ENCODE measurements at places on chromosomes 4 and X.
A peak's percentile ranks its signal among the peaks of the same experiment; 100 is the strongest.

DNA sequence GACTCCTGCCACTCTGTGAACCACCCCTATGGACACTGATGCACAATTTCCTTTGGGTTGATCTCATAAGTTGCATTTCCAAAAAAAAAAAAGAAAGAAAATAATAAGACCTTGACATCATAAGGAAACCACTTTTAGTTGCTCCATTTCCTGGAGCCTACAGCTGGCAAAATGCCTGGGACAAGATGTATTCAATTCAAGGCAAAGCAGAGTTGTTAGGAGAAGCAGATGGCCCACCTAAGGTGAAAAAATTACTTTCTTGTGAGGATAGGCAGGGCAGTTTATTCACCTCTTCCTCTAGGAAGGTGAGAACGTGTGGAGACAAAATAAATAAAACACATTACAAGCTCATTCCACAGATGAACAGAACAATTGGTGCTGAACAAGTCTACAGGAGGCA, 14.1 kb upstream of the SCRG1 start:
- DNase-seq, result no peak

GRCh38 chrX:134743091-134743490, 84.8 kb upstream of the PLAC1 start:
- DNase-seq, result no peak

DNA sequence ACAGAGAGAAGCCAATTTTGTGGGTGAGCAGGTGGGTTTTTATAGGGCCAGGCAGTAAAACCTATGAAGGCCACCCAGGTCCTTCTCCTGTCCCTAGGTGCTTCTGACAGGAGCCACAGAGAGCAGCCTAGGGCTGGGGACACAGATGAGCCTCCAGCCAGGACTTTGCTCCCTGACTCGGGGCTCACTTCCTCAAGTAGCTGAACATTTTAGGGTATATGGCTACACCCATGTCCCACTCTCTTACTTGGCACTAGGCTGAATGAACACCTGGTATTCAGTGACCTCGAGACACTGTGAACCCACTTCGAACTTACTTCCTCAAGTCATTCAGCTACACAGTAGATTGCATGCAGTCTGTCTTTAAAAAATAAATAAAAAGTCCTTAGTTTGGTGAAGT, 217.3 kb downstream of the MID1IP1 start:
- DNase-seq, result no peak

- no peak for DNase-seq
These were observed 39.7 kb downstream of the ANAPC10 start for GRCh38 chr4:145058256-145058655.

GRCh38 chrX:71285929-71286328, 2.5 kb downstream of the NONO start:
- DNase-seq, result no peak

GRCh38 chr4:80077639-80078038, 4.6 kb upstream of the ANTXR2 start:
- no peak for DNase-seq

DNA sequence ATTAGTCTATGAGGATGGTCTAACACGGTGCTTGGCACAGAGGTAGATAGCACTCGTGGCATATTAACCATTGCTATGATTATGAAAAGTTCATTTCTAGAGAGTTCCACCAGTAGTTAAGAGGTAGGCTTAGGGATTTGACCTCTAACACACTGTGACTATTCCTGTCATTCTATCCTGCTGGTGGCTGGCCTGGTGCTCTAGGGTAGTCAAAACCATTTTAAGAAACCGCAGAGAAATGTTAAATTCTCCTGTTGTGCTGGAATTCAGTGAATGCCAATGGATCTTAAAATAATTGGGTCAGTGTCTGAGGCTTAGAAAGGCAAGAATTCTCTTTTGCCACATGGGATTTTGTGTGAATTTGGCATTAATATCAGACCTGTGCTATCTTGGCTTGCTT, 53.9 kb downstream of the VGLL1 start:
- no peak for DNase-seq

GRCh38 chr4:41258783-41259182, 2.1 kb downstream of the UCHL1 start:
- no peak for DNase-seq

DNA sequence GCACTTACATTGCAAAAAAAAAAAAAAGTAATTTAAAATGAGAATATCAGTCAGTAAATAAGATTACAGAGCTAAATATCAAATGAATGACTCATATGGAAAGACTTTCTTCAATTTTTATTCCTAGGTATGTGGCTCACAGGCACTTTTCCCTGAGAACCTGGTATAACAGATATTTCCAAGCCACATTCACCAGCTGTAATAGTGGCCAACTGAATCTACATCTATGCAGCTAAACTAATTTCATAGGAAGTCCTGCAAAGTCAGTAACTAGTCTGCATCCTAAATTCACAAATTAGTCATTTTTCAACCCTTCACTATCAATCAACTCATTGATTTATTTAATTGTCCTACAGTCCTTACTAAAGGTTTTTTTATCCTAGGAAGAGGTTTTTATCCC, 5.6 kb downstream of the PDE5A start:
- no peak for DNase-seq

DNA sequence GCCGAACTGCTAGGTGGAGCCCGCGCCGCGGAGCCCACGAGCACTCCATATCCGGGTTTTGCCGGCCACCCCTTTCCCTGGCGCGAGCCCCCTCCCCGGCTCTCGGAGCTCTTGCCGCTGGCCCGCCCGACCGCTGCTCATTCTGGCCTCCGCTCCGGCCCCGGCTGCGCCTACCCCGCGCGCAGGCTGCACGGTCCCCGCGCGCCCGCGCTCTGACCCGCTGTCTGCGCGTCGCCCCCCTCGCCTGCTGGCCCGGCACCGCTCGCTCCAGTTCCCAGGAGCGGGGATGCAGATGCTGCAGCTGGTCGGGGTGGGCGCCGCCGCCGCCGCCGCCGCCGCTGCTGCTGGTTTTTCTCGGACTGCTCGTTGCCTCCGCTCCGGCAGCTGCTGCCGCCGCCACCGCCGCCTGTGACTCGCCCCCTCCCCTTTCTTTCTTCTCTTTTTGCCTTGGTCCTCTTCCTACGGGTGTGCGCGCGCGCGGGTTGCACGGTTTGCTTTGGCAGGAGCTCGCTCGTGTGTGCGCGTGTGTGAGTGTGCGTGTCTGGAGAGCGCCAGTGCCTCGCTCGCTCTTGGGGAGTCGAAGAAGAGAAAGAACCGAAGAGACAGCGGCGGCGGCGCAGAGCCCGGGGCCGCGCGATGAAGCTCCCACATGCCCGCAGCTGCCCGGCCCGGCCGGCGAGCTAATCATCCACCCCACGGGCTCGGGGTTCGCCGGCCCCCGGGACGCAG, at the start of gene ADGRL3:
ADGRL3 (plus strand) TSS at position 140 of the 729 bp plus-strand sequence.
- DNase-seq, result no peak

DNA sequence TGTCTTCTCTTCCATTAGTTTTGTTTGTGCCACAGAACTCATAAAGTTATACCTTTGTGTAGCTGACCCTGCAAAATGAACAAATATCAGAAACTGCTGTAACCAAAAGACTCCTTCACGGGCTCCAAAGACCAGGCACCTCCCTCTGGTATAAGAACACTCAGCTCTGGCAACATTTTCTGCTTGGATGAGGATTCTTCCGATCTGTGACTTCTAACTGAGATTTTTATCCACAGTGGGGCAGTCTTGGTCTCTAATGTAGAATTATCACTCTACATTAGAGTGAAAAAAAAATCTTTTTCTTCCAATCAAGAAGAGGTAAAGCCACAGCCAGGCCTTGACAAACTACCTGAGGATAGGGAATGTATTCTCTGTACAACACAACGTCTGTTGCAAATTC, 38.5 kb upstream of the PRSS48 start:
- DNase-seq, result no peak

GRCh38 chr4:93646233-93646930, 182.2 kb upstream of the ATOH1 start:
- DNase-seq, result no peak

DNA sequence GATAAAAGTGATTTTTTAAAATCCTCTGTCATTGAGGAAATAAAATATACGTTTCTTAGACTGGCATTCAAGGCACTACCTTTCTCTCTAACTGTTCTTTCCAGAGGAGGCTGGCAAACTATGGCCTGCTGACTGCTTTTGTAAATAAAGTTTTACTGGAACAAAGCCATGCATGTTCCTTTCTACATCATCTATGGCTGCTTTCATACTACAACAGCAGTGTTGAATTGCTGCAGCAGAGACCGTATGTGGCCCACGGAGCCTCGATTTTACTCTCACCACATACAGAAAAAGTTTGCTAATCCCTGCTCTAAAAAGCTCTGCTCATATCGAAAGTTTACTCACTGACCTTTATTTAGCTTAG, 20.2 kb downstream of the SETD7 start:
- no peak for DNase-seq

GRCh38 chrX:46912603-46913491, 626 bp downstream of the JADE3 start:
- DNase-seq, result peak; percentile 4

DNA sequence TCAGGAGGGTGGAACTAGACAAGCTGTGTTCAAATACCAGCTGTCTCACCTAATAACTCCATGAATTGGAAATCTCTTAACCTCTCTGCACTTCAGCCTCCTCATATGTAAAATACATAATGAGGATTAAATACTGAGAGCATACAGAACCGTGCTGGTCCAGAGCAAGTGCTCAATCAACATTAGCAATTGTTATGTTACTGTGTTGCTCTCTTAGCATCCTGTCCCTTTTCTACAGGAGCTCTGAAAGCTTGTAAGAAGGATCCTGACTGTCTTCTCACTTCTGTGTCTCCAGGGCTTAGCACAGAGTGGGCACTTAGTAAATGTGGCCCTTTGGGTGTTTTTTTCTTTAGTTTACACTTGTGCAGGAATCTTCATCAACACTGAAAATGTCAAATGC, 1456.1 kb upstream of the IGFBP7 start:
- no peak for DNase-seq

GRCh38 chrX:74242050-74242449, 61.9 kb upstream of the ZCCHC13 start:
- DNase-seq, result no peak

- no peak for DNase-seq
These were observed 172.0 kb upstream of the GLRA2 start for GRCh38 chrX:14357314-14357713.

DNA sequence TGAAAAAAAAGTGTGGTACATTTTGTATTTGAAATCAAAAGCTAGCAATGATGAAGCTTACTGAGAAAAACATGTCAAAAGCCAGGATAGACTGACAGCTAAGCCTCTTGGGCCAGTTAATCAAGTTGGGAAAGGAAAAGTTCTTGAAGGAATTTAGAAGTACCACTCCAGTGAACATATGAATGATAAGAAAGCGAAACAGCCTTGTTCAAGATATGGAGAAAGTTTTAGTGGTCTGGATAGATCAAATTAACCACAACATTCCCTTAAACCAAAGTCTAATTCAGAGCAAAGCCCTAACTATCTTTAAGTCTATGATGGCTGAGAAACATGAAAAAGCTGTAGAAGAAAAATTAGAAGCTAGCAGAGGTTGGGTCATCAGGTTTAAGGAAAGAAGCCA, 268.3 kb downstream of the PDHA2 start:
- DNase-seq, result no peak

GRCh38 chr4:21113496-21114223, 413.4 kb downstream of the PACRGL start:
- DNase-seq, result no peak

- no peak for DNase-seq
These were observed 152.6 kb upstream of the VEGFC start for GRCh38 chr4:176945334-176945733.

DNA sequence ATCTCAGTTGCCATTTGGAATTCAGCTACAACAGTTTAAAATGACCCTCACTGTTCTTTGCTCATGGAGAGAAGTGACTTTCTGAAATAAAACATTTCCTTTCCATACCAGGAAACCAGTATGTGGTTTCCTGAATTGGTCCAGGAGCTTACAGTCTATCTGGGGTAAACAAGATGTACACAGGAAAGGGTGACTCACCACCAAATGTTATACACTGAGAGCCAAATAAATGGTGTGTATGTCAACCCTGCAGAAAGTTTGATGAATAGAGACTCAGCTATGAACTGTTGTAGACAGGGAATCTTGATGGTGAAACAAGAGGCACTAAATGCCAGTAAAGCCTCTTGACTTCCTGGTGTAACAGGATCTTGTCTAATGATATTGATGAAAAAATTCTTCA, 100.4 kb downstream of the HS6ST2 start:
- DNase-seq, result no peak

- no peak for DNase-seq
These were observed 43.9 kb downstream of the CLNK start for GRCh38 chr4:10640561-10641201.

- no peak for DNase-seq
These were observed 70.2 kb upstream of the BRWD3 start for GRCh38 chrX:80879916-80880315.

DNA sequence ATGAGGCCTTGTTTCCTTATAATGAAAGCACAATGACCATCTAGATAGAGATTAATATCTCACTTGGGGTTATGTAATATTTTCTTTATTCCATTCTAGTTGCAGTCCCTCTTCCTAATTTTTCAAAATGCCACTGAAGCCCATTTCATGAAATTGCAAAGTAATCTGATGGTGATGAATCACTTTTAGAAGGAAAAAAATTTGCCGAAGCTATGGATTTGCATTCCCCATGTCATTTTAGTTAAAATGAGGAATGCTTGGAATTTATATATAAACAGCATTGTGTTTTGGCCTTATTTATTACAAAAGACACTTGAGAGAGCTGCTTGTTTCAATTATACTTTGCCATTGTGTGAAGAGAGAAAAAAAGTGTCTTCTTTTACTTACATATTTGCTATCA, 241.7 kb upstream of the TEX13A start:
- DNase-seq, result no peak

DNA sequence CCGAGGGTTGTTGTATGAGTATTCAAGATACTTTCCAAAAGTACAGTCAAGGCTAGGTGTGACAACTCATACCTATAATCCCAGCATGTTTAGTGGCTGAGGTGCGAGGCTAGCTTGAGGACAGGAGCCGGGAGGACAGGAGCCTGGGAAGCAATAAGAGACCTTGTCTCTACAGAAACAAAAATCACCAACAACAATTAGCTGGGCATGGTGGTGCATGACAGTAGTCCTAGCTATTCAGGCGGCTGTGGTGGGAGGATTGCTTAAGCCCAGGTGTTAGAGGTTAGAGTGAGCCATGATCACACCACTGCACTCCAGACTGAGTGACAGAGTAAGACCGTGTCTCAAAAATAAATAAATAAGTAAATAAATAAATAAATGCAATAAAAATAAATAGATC, 91.6 kb downstream of the TLL1 start:
- no peak for DNase-seq

- no peak for DNase-seq
These were observed 77.5 kb downstream of the HTRA3 start for GRCh38 chr4:8346838-8347605.

- DNase-seq, result no peak
These were observed 95.4 kb downstream of the TBL1X start for GRCh38 chrX:9560219-9560618.

DNA sequence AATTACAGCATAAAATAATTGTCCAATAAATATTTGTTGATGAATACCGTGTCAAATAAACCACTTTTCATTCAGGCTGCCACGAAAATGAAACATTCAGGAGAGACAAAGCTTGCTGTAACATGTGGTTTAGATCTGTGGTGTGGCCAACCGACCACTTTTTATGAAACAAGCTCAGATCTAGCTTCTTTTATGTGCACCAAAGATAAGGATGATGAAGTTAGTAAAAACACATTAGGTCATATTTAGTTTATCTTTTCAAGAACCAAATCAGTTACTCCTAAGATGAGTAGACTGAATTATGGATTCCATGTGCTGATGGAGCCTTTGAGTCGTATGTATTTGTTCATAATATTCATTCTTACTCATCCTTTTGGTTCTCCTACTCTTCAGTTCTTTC, 35.8 kb downstream of the STOX2 start:
- no peak for DNase-seq

All from SW 1271 (cell line).